ENCODE measurements at places on chromosomes 13 and 19.

DNA sequence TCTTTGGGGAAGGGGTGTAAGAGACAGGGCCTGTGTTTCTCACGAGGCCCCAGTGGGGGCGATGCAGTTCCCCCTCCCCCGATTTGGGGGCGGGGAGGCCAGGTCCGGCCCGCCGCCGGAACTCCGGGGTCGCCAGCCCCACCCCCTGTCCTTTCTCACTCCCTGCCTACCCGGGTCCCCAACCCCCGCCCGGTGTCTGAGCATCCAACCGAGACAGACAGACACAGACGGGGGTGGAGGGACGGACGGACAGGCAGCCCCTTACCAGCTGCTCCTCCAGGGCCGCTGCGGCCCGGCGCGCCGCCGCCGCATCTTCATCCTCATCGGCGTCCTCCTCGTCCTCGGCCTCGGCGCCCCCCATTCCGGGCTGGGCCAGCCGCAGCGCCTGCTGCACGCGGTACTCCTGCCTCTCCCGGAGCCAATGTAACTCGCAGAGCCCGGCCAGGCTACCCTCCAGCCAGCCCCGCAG, 397 bp downstream of the DACT3 start:
- DNase-seq = no peak

DNA sequence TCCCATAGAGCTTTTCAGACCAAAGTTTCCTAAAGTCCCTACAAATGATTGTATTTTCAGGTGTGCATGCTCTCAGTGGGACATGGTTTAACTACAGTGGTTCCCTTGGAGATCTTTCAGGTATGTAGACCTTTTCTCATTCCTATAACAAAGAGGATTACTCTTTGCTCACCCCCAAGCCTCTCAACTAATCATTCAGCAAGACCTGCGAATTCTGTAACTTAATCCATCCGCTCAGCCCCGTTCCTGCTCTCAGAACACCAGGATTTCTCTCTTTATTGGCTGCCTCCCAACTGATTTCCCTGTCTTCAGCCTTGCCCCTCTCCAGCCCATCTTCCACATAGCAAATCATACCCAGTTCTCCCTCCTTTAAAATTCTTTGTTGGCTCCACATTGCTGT, 253.6 kb downstream of the MTUS2 start:
- no peak for DNase-seq

GRCh38 chr19:50002386-50002960, 22.7 kb downstream of the VRK3 start:
- no peak for DNase-seq

GRCh38 chr13:34046457-34046856, 228.5 kb downstream of the RFC3 start:
- DNase-seq = no peak

- DNase-seq = no peak
Observed at GRCh38 chr19:4456843-4457653, 546 bp downstream of the UBXN6 start.

GRCh38 chr19:47231215-47232054, 436 bp upstream of the BBC3 start:
- DNase-seq = peak; percentile 88

- no peak for DNase-seq
Observed at GRCh38 chr19:22620912-22621311, 13.2 kb upstream of the ZNF492 start.

GRCh38 chr19:48752496-48753365, at the start of gene FUT1:
TSS of gene FUT1 (minus strand) at chr19:48752641. CDS start at chr19:48751281, 1,360 bp downstream.
- DNase-seq = no peak

GRCh38 chr19:6716610-6716970, 3.9 kb downstream of the C3 start:
- DNase-seq = no peak

- no peak for DNase-seq
Observed at GRCh38 chr19:45154064-45154827, 6.5 kb downstream of the NKPD1 start.

- no peak for DNase-seq
Observed at GRCh38 chr13:105587786-105588185, 947.7 kb downstream of the EFNB2 start.

DNA sequence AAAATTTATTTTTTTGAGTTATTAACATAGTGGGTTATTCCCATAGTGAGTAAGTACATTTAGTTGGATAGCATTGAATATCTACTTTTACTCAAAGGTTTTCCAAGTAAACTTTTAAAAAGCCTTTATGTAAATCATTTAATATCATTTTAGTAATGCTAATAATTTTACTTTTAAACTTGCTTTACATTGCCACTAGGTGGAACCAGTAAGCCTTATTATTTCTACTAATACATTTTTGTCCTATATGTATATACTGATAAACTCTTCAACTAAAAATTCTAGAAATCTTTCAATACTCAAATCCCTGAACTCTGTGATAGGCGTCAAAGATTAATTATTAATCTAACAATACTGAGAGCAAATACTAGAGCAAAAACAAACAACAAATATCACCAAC, 1709.2 kb upstream of the PCDH20 start:
- no peak for DNase-seq

DNA sequence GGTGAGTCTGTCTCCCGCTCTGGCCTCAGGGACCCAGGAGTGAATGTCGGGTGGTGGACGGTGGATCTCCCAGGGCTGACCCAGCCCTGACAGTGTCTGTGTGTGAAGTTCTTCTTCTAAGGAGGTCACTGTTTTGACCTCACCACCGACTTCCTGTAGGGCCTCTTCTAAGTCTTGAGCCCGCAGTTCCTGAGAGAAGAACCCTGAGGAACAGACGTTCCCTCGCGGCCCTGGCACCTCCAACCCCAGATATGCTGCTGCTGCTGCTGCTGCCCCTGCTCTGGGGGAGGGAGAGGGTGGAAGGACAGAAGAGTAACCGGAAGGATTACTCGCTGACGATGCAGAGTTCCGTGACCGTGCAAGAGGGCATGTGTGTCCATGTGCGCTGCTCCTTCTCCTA, at the start of gene SIGLEC7:
TSS of gene SIGLEC7 (plus strand) at position 183 of the 400 bp plus-strand sequence. CDS start at position 252, 69 bp downstream.
- DNase-seq = no peak

GRCh38 chr19:50514346-50515167, 844 bp upstream of the ASPDH start:
- no peak for DNase-seq

- no peak for DNase-seq
Observed at GRCh38 chr13:42906257-42906656, 85.8 kb downstream of the EPSTI1 start.

- DNase-seq = no peak
Observed at GRCh38 chr19:20162821-20163220, 4.2 kb upstream of the ZNF486 start.

DNA sequence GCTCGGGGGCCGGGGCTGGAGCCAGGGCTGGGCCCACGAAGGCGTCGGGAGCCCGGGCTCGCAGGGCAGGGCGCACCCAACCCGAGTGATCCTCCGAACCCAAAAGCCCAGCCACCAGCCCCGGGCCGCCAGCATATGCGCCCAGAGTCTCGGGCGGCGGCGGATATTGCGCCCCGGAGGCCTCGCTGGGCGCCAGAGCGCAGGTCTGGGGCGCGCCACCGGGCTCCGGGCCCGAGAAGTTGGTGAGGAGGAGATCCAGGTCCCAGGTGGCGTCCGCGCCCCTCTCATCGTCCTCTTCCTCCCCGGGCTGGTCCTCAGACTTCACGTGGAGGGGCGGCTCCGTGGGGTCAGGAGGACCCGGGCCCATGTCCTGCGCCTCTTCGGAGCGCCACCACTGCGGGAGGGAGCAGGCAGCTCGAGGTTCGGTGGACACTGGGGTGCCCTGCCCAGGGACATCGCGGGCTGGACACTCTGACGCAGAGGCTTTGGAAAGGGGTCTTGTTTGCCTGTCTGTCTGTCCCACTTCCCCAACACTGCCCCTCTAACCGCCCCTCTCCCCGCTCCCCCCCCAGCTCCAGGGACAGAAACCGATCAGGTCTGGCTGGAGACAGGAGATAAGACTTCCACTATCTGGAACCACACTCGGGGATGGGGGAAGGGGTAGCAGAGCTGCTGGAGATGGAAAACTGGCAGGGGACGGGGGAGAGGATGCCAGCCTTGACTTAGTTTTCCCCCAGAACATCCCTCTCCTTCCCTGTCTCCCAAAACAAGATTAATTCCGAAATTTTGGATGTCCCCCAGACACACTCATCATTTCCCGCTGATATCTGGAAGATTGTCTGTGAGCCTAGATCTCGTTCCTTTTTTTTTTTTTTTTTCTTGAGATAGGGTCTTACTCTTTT, 1.0 kb downstream of the KLF1 start:
- DNase-seq = no peak

DNA sequence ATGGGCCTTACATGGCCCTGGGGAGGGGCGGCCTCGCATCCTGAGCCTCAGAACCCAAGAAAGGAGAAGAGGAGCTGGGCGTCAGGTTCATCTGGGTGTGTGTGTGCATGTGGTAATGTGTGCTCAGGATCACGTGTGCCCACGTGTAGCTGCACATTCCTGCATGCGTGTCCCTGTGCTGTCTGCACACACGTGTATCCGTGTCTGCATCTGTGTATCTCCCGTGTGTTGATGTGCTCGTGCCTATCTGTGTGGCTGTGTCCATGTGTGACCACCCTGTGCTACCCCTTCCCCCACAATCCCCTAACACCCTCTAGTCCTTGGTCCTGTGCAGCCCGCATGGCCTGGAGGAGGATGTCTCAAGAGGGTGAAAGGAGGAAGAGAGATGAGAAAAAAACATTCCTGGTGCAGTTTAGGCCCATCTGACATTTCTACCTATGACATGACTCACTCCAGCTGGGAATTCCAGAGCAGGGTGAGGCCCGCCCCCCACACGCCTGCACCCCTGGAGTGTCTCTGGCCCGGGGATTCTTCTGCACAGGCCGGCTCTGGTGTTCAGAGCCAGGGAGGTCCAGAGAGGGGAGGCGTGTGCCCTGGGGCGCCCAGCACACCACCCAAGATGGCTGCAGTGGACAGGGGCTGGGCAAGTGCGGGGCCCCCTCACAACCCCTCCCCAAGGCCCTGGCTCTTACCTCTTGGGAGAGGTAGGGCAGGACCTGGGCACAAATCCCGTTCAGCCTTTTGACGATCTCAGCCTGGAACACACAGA, 7.1 kb downstream of the TLE5 start:
- no peak for DNase-seq

DNA sequence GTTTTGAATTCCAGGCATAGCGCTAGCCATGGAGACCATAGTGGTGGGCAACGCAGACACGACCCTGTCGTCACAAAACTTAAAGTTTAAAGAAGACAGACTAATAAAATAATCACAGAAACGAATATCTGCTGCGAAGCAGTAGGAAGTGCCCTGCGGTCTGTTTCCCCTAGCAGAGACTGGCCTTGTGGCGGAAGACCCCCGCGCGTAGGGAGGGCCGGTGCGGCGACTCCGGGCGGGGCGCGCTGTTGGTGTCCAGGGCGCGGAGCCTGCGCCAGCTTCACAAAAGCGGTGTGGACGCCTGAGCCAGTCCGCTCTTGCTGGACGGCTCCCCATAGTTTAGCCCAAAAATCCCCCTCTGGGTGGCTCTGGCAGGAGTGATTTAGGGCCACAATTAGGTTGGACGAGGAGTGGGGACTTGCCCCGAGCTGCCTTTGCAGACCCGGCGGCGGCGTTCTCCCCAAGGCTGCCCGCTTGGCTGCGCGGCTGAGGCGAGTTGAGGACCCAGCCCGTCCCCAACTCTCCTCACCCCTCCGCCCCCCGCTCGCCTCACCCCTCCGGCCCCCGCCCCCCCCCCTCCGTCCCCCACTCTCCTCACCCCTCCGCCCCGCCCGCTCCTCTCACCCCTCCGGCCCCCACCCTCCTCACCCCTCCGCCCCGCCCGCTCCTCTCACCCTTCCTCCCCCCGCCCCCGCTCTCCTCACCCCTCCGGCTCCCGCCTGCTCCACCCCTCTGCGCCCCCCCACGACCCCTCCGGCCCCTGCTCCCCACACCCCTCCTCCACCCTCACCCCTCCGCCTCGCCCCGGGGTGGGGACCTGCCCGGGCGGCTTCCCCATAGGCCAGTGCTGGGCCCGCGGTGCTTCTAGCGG, 14.2 kb upstream of the LATS2 start:
- DNase-seq = no peak

DNA sequence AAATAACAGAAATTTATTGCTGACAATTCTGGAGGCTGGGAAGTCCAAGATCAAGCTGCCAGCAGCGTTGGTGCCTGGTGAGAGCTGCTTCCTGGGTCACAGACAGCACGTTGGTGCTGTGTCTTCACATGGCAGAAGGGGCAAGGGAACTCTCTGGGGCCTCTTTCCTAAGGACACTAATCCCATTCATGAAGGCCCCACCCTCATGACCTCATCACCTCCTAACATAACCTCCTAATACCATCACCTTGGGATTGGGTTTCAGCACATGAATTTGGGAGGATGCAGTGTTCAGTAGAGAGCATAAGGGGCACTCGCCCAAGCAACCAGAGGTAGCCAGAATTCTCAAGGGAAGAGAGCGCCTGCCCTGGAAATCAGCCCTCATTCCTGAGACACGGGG, 15.7 kb downstream of the TMEM150B start:
- DNase-seq = no peak

DNA sequence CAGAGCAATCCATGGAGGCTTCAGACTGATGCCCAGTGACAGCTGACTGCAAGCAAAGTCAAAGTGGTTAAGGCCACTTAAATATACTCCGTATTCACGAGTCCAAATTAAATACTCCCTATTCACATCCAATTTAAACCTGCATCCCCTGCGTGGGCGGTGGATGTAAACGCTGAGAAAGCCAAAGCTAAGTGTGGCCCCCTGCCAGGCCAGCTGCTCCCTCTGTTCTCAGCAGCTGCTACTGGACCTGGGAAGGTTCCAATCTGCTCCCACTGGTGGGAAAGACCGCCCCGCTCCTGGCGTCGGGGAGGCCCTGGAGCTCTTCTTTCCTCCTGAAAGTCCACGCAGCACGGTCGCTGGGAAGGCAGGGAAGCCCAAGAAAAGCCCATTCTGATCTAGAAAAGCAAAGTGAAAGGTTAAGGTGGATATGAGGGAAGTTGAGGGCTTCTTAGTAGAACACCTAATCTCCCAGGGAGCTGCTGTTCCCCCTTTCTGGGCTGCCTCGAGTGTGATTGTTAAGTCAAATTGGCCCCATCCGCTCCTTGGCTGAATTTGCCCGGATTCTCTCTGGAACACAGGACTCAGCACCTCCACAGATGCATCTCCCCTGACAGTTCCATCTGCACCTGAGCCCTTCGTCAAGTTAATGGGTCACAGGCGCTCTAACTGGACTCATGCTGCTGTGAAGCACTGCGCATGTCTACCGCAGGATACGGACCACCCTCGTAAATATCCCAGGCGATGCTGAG, 205.5 kb downstream of the USP12 start:
- no peak for DNase-seq

GRCh38 chr13:109671919-109672318, 114.5 kb downstream of the IRS2 start:
- DNase-seq = no peak

DNA sequence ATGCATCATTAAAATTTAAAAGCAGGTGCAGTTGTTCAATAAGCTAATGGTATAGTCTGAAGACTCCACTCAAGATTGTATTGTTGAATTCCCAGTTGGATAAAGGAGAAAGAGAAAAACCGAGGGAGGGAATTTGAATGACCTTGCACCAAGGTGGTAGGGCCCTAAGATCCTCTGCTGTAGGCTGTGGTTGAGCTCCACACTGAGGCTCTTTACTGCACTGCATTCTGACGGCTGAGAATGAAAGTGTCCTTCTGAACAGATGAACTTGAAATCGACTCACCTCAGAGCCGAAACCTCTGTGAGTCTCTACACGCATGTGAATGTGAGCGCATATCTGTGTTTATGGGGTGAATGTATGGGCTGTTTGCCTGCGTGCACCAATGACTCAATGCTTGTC, 388.9 kb upstream of the DACH1 start:
- no peak for DNase-seq

- DNase-seq = no peak
Observed at GRCh38 chr13:94700536-94700935, 11.8 kb downstream of the SOX21 start.
